ENCODE measurements at places on chromosomes 4 and X.

DNA sequence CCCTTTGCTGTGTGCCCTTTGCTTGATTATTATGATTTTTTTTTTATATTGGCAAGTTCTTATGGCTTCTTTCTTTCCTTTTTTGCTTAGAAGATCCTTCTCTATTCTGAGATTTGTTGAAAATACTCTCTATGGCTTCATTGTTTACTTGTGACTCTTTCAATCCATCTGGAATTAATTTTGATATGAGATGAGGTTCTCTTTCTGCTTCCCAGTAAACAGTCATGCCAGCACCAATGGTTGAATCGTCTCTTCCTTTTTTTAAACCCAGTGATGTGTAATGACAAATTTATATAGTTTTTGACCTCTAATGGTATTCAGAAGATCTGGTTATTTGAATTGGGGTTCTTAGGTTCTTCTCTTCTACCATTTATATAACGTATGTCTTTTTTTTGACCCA is 121.8 kb downstream of the ARHGAP10 start:
- DNase-seq = no peak

DNA sequence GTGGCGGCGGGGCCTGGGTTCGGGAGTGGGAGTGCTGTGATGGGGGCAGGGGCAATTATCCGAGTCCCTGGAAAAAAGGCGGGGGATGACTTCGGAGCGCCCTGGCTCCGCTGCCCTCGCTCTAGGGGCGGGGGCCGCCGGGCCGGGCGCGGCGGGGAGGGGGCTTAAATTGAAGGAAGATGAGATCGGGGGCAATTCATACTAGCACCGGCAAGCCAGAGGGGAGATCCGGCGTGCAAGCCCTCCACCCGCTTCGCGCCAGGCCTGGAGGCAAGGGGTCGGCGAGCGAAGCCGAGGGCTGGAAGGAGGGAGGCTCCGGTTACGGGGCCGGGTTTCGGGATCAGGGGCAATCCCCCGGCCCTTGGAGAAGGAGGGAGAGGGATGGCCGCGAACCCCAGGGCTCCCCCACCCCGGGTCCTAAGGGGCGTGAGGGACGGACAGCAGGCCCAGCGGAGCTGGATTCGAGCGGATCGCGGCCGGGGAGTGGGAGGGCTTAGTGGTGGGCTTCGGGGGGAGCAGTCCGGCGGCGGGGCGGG is 1.2 kb downstream of the BCORL1 start:
- DNase-seq = no peak

- no peak for DNase-seq
Observed at GRCh38 chrX:86711531-86712180, 563.4 kb downstream of the DACH2 start.

DNA sequence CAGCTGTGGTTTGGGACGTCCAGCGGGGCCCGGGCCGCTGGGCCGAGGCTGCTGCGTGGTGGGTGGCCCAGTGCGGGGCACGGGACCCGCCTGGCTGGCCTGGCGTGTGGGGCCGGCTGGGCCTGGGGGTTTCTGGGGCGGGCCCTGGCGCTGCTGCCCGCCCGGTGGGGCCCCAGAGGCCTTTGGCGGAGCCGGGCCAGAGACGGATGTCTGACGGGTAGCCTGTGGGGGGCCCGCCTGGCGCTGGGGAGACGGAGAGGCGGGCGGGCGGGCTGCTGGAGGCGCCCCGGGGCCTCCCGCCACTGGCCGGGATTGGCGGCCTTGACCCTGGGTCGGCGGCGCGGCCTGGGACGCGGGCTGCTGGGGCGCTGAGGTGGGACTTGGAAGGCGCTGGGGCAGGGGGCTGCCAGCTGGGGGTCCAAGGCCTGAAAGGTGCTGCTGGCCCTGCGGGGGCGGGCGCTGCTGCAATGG is 8.1 kb upstream of the TIMP1 start:
- DNase-seq = no peak

DNA sequence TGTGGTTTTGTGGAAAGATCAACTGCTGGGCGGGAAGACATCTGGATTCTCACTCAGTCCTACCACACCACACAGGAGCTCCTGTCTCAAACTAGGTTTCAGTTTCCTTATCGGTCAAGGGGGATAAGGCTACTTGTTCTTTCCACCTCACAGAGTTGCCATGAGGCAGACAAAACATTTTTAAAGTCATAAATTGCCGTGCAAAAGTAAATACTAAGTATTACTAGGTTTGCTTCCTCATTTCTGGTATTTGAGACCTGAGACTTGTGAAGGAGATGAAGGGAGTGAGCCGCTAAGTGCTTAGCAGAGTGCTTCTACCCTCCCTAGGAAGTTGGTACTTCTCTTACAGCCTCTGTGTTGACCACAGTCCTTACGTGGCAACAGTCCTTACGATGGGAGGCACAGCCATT is 1.5 kb downstream of the LAP3 start:
- DNase-seq = no peak

DNA sequence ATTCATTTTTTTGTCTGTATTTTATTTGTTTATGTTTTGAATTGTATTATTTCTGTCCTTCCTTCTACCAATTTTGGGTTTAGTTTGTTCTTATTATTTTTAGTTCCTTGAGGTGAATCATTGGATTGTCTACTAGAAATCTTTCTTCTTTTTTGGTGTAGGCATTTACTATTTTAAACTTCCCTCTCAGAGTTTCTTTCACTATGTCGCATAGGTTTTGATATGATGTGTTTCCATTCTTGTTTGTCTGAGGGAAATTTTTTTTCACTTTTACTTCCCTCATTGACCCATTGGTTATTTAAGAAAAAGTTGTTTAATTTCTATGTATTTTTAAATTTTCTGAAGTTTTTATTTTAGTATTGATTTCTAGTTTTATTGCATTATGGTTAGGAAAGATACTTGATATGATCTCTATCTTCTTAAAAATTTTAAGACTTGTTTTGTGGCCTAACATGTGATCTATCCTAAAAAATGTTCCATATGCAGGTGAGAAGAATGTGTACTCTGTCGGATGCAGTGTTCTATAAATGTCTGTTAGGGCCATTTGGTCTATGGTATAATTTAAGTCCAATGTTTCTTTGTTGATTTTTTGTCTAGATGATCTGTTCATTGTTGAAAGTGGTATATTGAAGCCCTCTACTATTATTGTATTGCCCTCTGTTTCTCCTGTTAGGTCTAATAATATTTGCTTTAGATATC is 68.8 kb downstream of the IL15 start:
- no peak for DNase-seq

- no peak for DNase-seq
Observed at GRCh38 chrX:24018809-24019208, 8.2 kb downstream of the KLHL15 start.

DNA sequence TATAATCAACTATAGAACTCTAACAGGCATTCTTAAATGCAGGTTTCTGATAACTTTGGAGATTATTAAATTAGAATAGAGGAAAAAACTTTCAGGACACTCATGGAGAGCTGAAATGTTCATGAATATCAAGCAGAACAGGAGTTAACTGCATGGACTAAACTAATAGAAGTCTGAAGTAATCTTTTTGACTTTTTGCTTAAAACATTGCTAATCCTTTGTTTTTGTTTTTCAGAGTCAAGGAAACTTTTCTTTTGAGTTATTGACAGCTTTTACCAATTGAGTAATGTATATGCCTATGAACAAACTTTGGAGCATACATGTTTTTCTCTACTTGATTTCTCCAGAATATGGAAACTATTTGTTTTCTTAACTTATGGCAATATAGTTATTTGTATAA is 112.5 kb downstream of the EIF4E start:
- DNase-seq = no peak

- no peak for DNase-seq
Observed at GRCh38 chr4:32826169-32826568, 2106.0 kb downstream of the PCDH7 start.

GRCh38 chrX:43860646-43861370 is 21.4 kb downstream of the MAOB start:
- peak; percentile 33 for DNase-seq

GRCh38 chr4:15674926-15675325 is 6.7 kb upstream of the FAM200B start:
- no peak for DNase-seq

GRCh38 chr4:119302073-119302832 is 19.7 kb downstream of the FABP2 start:
- no peak for DNase-seq

- no peak for DNase-seq
Observed at GRCh38 chr4:96262057-96262456, 422.2 kb downstream of the PDHA2 start.

- no peak for DNase-seq
Observed at GRCh38 chr4:84931961-84932360, 34.5 kb downstream of the WDFY3 start.

DNA sequence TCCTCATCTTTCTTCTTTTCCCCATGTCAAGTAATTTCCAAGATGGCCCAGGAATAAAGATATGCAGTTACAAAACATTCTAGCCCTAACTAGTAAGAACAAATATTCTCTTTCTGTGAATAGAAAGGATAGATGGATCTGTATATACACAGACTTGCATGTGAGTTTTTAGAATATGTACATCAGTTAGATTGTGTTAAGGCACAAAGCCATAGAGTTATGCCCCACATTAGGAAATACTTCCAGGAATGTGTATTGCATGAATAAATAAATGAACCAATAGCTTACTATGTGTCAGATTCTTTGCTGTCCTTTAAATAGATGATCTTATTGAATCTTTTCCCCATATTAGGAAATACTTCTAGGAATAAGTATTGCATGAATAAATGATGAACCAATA is 46.0 kb upstream of the TMPRSS11E start:
- DNase-seq = no peak

DNA sequence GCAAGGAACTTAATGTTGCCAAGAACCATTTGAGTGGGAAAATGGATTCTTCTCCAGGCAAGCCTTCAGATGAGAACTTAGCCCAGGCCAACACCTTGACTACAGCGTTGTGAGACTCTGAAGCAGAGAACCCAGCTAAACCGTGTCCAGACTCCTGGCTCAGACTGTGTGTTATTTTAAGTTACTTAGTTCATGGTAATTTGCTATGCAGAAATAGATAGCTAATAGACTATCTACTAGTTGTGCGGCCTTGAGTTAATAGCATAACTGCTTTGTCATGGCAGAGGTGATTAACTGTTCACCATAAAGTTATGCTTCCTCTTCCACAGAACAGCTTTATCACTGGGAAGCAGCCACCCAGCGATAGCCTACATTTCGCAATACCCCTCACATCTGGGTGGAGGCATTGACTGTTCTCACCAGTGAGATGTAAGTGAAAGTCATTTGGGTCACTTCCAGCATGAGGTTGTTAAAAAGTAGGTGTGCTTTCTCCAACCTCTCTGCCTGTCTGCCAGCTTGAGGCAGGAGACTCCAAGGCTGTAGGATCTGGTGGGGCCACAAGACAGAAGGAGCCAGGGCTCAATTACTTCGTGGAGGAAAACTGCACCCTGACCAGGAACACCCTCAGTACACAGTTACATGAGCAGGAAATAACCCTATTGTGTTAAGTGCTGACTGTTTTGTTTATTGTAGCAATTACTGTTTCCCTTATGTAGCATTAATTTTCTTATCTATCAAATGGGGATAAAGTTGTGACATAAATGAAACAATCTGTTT is 94.2 kb downstream of the GPAT3 start:
- DNase-seq = no peak

GRCh38 chrX:71616672-71617529 is 1.4 kb downstream of the CXCR3 start:
- no peak for DNase-seq

DNA sequence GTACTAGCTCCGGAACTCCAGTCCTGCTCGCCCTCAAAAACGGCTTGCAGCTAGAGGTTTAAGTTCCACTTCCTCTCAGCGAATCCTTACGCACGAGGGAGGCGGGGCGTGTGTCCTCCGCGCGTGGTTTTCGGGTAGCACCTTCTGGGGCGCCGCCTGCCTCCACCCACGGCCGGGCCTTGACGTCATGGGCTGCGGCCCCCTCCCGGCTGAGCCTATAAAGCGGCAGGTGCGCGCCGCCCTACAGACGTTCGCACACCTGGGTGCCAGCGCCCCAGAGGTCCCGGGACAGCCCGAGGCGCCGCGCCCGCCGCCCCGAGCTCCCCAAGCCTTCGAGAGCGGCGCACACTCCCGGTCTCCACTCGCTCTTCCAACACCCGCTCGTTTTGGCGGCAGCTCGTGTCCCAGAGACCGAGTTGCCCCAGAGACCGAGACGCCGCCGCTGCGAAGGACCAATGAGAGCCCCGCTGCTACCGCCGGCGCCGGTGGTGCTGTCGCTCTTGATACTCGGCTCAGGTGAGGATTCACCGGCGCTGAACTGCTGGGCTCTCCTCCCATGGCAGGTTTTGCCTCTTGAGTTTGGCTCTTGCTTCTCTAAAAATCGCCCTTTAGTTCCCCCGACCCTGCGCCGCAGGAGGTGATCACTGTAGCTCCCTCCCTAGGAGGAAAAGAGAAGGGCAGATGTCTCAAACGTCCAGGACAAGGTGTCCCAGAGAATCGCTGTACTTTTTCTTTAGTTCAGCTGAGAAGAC is at the start of gene AREG:
Gene AREG, plus strand, starts transcription at position 246 of the 752 bp plus-strand sequence. Its CDS starts 210 bp downstream, at position 456.
- no peak for DNase-seq

DNA sequence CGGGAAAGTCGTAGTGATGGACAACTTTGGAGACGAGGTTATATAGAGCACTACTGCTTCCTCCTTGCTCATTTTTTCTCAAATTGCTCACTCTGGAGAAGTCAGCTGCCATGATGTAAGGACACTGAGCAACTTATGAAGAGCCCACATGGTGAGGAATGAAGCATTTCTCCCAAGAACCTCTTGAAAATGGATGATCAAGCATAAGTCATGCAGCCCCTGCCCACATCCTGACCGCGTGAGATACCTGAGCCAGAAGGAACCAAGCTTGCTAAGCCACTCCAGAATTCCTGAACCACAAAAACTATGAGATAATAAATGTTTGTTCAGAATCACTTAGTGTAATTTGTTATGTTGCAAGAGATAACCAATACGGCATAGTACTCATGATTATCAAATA is 42.8 kb downstream of the PDE5A start:
- peak; percentile 6 for DNase-seq

DNA sequence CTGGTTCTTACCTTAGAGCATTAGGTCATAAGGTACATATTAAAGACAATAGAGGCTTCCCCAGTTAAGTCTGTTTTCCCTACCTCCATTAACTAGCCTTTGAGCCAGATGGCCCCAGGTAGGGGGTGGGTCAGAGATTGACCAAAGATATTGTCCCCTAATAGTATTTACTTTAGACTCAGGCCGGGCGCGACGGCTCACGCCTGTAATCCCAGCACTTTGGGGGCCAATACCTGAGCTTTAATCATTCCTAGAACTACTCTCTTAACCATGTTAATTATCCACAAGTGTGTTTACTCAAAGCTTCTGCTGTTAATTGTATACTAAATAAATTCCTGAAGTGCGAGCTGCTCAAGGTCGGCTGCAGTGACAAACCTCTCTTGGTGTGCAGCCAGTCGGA is 28.0 kb upstream of the AMBN start:
- no peak for DNase-seq
